ENCODE measurements at places on chromosomes 2 and 18.

DNA sequence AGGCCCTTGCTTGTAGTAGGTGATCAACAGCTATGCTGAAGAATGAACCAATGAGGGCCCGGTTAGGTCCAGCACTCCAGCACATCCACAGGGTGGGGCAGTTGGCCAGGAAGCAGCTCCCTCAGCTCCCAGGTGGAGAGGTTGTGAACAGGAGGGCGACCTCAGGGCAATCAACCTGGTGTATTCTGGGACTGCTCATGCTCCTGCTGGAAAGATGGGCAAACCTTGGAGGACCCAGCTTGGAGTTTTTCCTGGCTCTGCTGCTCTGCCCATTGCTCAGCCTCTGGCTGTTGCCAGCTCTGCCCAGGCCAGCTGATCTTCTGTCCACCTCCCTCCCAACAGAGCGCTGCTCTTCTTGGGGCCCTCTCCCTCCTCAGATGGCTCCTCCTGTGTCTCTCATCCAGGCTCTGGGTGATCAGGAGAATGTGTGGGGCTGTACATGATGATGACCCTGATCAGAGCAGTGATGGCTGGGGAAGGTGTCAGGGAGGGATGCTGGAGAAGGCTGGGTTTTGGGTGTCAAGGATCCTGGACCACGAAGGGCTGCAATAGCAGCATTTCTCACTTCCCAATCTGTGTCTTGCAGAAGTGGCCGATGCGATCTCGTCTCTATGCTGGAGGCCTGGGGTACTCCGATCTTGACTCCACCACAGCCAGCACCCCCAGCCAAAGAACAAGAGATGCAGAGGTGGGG is 3.4 kb downstream of the TCF23 start:
- DNase-seq, result no peak

DNA sequence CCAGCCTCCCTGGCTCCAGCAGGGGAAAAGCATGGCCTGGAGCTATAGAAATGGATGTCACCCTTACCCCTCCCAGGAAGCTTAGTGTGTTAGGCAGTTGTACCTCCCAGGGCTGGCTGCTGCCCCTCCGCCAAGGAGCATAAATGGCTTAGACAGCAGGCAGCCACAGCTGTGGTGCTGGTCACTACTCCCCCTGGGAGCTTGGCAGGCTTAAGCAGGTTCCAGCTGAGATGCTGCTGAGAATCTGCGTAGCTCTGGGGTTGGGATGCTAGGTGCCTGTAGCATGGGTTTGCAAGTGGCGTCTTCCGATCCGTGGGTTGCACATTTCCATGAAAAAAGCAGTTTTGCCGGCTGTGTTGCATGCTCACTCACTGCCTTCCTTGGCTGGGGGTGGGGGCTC is 369.7 kb downstream of the CTNNA2 start:
- DNase-seq, result no peak

DNA sequence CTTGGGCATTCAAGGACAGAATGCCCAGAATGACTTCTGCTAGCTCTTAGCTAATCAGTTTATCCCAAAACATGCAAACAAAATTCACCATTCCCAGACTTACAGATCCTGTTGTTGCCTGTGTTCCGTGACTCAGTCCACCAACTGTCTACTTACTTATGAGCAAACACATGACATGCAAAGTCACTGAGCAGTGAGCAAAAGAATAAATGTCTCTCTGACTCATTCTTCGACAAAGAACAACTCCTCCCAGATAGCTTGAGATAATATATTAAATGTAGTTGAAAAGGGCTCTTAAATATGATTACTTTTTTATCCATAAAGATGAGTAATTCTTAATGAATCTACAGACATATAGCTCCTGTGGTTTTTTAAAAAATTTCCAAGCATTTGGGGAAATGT is 9.0 kb upstream of the CREG2 start:
- no peak for DNase-seq

DNA sequence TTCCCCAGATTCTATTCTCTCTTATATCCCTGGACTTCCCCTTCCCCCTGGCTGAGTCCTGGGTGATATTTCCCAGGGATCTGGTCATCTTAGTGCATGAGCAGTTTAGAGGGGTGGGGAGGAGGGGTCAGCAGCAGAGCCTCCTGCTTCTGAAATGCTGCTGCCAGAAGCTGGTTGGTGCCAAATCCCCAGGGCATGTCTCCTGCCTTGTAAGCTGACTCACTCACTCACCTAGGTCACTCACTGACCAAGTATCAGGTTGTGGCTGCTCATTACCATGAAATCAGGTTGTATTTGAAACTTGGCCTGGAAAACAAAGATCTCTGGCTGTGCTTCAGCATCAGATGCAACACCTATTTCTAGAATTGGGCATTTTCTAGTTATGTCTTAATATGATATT is 14.3 kb downstream of the GPR39 start:
- no peak for DNase-seq

DNA sequence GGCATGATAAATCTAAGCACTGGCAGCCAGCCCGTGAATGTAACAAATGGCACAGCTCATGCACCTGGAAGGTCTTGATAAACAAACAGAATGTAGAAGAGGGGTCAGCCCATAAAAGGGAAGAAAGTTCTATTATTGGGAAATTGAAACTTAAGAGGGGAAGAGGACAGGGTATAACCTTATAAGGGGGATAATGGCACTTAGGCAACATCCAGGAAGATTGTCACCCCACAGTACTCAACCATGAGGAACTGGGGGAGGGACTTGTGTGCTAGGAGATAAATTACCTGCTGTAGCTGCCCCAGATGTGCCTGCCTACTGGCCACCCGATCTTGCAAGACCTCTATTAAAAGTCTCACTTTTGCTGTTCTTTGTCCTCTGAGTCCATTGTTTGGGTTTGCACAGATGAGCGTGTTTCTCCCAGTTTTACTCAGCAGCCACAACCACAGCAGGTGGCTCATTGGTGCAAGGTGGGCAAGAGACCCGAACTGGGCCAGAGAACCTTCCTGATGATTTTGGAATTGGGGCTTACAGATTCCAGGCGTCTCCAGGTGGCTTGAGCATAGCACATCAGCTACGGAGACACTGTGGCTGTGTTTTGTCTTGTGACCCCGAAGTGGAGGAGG is 79.0 kb upstream of the TAF1B start:
- DNase-seq, result no peak

- DNase-seq, result no peak
These were observed 6.2 kb upstream of the TMEM87B start for GRCh38 chr2:112048887-112049286.

- DNase-seq, result no peak
These were observed 84.3 kb downstream of the UXS1 start for GRCh38 chr2:106109675-106110424.

DNA sequence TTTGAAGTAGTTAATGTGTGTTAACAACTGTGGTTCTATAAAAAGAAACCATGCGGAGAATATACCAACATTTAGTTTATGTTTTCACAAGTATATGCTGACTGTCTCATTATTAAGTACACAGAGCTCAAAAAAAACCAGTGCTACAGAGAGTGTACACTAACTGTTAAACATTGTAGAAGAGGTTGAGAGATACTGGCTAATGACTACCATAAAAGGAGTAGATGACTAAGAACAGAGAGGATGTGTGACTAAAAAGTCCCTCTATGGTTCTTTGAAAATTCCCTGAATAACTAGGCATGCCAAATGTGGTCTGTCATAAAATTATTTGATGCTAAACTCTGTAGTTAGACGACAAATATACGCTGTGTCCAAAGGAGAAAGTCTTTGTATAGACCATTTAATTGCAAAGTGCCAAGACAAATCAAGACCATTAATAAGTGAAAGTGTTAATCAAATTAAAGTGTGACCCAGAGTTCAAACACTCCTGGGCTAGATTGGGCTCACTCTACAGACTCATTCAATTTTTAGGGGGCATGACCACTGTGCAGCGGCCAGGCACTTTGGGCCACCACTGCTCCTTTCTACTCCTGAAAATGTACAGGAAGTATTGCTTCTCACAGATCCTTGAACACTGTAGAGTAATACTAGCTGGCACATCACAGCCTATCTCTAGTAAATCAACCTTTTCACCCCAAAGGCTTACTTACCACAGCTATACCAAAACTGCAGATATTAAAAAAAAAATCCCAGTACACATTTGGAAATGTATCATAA is 45.1 kb upstream of the SERTAD2 start:
- no peak for DNase-seq

DNA sequence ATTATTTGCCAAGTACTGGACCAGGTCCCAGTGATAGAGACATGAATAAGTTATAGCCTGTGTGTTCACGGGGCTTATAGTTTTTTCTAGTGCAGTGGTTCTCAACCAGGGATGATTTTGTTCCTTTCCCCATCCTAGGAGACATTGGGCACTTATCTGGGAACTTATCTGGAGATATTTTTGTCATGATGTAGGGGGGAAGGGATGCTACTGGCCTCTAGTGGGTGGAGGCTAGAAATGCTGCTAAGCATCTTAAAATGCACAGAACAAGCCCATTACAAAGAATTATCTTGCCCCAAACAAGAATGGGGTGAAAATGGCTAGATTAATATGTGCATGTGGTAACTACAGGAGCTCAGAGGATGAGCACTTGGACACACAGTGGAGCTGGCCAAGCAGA is 75.2 kb downstream of the KLHL29 start:
- peak; percentile 30 for DNase-seq

DNA sequence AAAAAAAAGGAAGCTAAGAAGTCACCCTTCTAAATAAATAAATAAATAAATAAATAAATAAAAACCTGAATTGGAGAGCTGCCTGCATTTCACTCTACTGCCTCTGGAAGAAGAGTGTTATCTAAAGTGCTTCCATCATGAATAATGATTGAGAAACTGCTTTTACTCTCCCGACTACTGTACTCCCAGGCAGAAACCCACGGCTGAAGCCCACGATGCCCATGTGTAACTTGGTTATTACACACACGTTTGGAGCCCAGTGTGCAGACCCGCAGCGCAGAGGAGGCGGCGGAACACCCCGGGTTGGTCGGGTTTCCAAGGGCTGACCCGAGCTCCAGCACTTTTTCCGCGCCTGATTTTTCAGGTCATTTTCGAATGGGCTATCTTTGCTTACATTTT is 697 bp upstream of the SPATS2L start:
- peak; percentile 41 for DNase-seq

DNA sequence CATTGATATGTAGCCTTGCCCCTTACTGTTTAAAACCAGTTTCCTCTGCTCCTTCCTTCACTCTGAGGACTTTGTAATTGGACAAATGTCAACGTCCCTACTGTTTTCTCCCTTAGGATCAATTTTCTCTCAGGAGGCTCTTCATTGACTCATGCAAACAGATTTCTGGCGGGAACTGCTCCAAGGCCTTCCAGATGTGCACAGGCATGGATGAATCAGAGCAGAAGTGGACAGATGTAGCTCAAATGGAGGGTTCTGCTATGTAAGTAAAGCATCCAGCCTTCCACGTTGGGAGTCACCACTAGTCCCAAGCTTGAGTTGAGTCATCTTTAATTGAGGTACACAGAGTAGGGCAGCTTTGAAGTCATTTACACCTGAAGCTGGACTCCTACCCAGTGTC is 34.1 kb upstream of the ZDBF2 start:
- no peak for DNase-seq

DNA sequence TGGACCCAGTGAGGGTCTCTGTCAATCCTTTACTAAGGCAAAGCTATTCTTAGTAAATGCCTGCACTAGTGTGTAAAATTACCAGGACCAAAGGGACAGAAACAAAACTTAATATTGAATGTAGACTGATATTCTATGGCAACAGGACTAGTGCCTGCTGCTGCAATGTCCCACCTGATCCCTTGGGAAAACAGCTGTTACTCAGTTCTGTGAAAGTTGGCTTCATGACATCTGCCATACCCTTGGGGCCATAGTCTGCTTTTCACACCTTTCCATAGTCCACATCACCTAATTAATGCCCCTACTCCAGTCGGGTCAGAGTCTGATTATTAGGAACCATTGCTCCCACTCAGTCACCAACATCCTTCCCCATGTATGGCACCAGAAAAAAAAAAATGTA is 14.5 kb downstream of the DNAJC27 start:
- DNase-seq, result no peak

- DNase-seq, result no peak
These were observed 153.1 kb upstream of the ALPP start for GRCh38 chr2:232225429-232225828.

All from adrenal gland (tissue), 19 donors.